ENCODE measurements at places on chromosomes 11 and 22.

DNA sequence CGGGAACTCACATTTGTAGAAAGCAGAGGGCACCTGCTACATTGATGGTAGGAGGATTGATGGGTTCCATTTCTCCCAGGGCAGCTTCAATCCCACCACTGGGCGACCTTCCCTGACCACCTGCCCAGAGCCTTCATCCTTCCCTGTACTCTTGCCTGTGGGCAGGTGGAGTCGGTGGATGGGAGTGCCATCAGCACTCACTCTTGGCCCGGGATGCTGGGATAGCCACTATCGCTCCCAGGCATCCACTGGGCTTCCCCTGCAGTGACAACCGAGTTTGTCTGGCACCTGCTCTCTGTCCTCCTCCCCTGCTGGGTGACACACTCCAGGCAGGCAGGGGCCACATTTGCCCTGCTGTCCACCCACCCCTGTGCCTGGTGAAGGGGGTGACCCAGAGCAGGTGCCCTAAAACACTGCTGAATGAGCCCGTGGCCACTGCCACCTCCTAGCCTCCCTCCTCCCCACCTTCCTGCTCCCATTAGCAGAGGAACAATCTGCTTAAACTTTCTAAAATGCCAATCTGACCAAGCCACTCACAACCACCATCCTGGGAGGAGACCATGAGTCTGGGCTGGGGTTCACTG is 604.7 kb downstream of the TBC1D22A start:
- DNase-seq: no peak

- DNase-seq: no peak
These were observed at the start of gene KDELR3 for GRCh38 chr22:38467904-38468442. Gene KDELR3, plus strand, starts transcription at chr22:38468096. Its CDS starts 138 bp downstream, at chr22:38468234.

DNA sequence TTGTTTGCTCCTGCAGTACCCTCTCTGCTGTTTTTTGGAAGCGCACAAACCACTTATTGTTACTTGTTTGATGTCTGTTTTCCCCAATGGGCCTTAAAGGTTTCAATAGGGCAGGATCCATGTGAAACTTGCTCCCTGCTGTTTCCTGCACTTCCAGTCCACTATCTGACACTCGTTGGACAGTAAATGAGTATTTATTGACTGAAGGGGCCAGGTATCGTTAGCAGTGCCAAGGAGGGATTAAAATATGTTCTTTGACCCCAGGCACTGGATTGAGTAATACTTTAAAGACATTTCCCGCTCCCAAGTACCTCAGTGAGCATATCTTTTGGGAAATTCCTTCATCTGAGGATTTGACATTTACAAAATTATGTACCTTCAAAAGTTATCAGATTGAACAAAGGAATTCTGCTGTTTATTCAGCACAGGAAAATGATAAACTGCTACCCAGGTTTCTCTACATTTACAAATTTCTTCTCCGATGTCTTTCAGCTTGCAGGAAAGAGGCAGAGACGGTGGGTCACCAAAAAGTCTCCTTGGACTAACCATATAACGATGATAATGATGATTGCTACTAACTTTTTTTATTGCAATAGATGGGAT is 23.3 kb upstream of the OR9Q2 start:
- no peak for DNase-seq

DNA sequence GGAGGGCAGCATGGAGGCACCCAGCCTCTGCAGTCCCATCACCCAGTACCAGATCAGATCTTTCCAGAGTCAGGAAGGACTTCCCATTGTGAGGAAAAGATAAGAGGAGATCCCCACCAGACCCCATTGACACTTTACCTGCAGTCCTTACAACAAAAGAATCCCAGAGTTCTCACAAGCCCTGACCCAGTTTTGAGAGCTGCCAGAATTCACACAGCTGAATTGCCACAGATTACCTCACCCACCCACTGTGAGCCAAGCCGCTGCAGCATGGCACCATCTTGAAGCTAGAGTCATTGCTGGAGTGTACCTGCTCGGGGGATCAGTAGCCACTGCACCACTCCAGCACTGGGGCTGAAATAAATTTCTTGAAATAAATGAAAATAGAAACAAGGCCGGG is 91.8 kb upstream of the UBASH3B start:
- no peak for DNase-seq

- DNase-seq: no peak
These were observed 12.2 kb downstream of the SLC43A3 start for GRCh38 chr11:57414612-57415212.

GRCh38 chr22:30949934-30950660 is 18.5 kb downstream of the MORC2 start:
- DNase-seq: no peak

DNA sequence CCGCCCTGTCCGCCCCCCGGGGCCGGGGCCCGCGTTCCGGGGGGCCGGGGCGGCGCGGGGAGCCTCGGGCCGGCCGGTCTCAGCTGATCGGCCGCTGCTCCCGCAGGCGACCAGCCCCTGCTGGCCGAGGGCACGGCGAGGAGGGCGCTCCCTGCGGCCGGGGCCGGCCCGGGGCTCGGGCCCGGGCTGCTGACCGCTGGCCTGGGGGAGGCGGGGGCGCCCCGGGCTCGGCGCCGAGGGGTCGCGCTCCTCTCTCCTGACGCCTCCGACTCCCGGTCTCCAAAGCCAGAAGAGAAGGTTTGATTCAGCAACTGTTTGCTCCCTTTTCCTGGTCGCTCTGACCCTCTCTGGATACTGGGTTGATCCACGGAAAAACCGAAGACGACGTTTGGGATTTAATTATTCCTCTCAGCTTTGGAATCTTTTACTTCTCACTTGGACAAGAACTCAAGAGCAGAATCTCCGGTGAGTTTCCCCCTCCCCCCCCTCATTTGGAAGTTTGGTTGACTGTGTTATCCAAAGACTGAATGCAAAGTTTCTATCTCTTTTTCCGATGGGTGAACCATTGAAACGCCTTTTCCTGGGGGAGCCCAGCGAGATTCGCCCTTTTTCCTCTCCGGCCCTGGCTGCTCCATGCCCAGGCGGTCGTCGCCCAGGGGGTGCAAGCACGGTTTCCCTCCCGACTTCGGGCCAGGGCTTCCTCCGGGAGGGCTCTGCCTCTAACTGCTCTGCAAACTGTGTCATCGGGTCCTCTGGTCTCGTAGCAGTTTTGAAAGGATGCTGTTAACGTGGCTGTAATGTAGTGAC is 725 bp downstream of the KDM2A start:
- no peak for DNase-seq

GRCh38 chr11:132969892-132970291 is 562.4 kb downstream of the OPCML start:
- no peak for DNase-seq

- DNase-seq: no peak
These were observed 170.6 kb downstream of the LUZP2 start for GRCh38 chr11:24667353-24667968.

- DNase-seq: no peak
These were observed 36.9 kb downstream of the PPP2R1B start for GRCh38 chr11:111729071-111729830.

- no peak for DNase-seq
These were observed 17.5 kb downstream of the ATG16L2 start for GRCh38 chr11:72831521-72832300.

DNA sequence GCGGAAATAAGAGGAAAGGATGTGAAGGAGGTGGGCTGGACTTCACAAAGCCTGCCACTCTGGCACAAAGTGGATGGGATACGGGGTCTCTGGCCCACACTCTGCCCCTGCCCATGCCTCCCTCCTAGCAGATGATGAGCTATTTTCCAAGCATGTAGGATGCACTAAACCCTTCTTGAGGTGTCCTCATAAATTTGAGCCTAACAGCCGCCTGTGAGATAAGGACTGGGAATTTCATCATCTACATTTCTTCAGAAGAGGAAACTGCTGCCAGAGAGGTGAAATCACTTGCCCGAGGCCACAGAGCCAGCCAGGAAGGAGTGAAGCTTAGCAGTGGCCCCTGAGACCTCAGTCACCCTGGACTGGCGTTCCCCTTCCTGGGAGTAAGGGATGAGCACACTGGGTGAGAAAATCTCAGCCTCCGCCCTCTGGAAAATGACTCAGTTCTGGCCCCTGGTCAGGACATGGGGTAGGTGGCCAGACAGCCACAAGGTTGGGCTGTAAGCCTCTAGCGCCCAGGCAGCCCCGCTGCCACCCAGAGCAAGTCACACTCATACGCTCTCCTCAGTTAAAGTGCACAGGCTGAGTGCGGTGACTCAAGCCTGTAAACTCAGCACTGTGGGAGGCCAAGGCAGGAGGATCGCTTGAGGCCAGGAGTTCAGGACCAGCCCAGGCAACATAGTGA is 27.9 kb downstream of the MB start:
- DNase-seq: no peak

DNA sequence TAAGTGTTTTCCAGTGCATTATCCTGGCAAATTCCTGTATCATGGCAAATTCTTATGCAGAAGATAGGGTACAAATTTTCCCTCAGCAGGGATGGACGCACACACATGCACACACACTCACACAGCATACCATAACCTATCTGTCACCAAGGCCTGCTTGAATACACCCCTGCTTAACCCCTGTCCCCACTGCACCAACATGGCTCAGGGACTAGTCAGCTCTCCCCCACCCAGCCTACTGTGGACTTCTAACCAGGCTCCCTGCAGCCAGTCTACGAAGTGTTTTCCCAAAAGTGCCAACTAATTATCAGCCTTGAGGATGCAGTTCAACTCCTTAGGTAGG is 63.1 kb downstream of the RAB30 start:
- DNase-seq: no peak

DNA sequence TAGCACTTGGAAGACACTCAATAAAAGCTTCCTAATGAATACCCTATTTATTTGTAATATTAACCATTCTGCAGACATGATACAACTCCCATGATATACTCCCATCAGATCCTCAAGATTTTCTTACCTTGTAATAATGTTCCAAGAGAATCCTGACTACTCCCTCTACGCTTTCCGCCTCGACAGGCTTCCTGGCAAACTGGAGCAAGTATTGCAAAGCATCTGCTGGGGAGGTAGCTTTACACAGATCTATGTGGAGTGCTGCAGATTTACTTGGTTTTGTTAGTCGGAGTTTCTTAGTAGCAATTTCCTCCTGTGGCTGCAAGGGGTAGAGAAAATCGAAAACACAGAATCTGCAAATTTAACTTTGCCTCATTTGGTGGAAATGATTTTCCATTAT is 3.5 kb downstream of the INTS4 start:
- no peak for DNase-seq

DNA sequence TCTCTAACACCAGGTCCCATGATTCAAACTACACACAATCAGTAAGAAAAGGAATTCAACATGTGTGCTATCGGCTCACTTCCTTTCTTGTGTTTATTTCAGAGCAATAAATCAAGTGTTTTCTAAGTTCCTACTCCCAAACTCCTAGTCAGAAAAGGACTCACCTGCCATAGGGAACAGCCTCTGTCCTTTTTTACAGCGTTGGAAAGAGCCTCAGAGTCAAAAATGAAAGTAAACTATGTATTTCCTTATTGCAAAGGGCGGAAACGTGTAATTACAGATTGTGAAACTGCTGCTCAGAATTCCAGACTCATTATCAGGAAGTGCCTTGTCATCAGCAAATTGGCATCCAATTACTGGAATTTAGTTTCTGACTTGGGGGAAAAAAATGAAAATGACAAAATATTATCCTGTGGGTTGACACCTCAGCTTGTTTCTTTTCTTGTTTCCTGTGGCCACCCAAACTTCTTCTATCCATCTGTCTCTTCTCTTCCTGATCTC is at the start of gene CASP4:
Gene CASP4 (minus strand): TSS at position 220 of the 501 bp plus-strand sequence. CDS start 49 bp downstream, at position 171.
- DNase-seq: no peak

DNA sequence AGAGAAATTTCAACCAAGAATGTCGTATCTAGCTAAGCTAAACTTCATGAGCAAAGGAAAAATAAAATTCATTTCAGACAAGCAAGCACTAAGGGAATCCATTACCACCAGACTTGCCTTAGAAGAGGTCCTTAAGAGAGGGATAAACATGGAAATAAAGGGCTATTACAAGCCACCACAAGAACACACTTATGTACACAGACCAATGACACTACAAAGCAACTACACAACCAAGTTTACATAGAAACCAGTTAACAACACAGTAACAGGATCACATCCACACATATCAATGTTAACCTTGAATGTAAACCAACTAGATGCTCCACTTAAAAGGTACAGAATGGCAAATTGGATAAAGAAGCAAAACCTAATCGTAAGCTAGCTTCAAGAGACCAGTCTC is 38.0 kb downstream of the TMEM123 start:
- DNase-seq: no peak

DNA sequence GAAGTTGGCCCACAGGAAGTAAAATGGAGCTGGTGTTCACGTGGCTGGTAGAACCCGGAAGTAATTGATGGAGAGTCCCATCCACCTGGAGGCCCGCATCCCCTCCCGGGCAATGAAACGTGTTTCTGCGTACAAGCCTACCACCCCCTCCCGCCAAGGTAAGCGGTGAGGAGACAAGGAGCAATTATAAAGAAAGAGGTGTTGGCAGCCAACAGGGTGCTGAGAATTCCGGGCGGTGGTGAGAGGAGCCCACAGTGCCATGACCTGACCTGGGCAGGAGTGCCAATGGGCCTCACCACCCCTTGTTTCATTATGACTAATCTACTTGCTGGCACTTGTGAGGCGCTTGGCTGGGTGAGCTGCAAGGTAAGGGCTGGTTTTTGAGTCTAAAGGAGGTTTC is 83.8 kb upstream of the BID start:
- no peak for DNase-seq

GRCh38 chr11:122317305-122317704 is 201.3 kb upstream of the BLID start:
- DNase-seq: no peak

GRCh38 chr11:10564696-10565318 is 3.7 kb downstream of the LYVE1 start:
- DNase-seq: no peak

- DNase-seq: no peak
These were observed 901.4 kb upstream of the API5 start for GRCh38 chr11:42410251-42410955.

- no peak for DNase-seq
These were observed 30.1 kb downstream of the EXT2 start for GRCh38 chr11:44125598-44125997.

DNA sequence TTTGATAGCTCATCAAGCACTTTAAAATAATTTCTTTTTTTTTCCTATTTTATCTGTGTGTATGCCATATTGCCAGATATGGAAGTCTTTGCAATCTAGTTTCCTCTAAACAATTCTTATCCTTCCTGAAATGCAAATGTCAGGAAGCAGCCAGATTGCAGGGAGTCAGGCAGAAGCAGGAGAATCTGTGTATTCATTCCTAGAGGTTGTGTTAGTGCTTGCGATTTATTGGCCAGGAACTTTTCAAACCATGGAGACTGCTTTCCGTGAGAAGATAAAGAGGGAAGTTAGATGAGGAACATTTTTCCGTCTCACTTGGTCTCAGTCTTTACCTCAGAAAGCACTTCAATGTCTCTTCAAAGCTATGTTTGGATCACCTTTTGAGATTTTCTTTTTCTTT is 91.9 kb downstream of the GRAMD1B start:
- DNase-seq: no peak

GRCh38 chr11:2293984-2294925 is 7.5 kb downstream of the C11orf21 start:
- DNase-seq: no peak

DNA sequence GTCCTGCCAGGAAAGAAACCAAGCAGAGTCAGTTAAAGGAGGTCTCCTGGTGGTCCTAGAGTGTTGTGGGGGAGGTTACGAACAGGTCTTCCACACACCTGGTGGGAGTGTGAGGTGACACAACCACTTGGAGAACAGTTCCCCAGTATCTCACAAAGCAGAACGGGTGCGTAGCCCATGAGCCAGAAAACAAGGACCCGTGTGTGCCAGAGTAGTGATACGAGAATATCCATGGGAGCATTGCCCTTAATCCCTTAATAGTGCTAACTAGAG is 21.7 kb upstream of the CLDN5 start:
- DNase-seq: no peak

GRCh38 chr11:34654483-34655334 is 33.8 kb downstream of the EHF start:
- DNase-seq: no peak

Data from NCI-H524 treated with DMSO at 0.1 percent for 48 hours (cell line).